ENCODE measurements at places on chromosomes 7 and 10. TPM values are rescaled to one million over a fixed set of nuclear protein-coding genes. Genes with fewer than 3 reads are reported as not detected.

LGI1 gene
- polyA plus RNA-seq = 2.1 TPM

PPP1R17 gene
- 8.8 TPM for polyA plus RNA-seq

ZPBP gene
- polyA plus RNA-seq = not detected

CDC14C gene
- polyA plus RNA-seq = not detected

HOXA5 gene
- not detected for polyA plus RNA-seq

CALD1 gene
- polyA plus RNA-seq = 8.0 TPM

C7orf57 gene
- not detected for polyA plus RNA-seq

UCMA gene
- not detected for polyA plus RNA-seq

MYL10 gene
- polyA plus RNA-seq = not detected

CCL26 gene
- polyA plus RNA-seq = not detected

ITIH5 gene
- polyA plus RNA-seq = 0.28 TPM

LBX1 gene
- not detected for polyA plus RNA-seq

EIF5AL1 gene
- 0.08 TPM for polyA plus RNA-seq

MBLAC1 gene
- 6.4 TPM for polyA plus RNA-seq

RINT1 gene
- polyA plus RNA-seq = 12.9 TPM

SLC26A5 gene
- not detected for polyA plus RNA-seq

FAM25G gene
- polyA plus RNA-seq = not detected

CTTNBP2 gene
- 53.5 TPM for polyA plus RNA-seq

GJD4 gene
- polyA plus RNA-seq = not detected

MICALL2 gene
- polyA plus RNA-seq = 12.8 TPM

AKR1C2 gene
- 170 TPM for polyA plus RNA-seq

CLEC2L gene
- 17.8 TPM for polyA plus RNA-seq

SPDYE16 gene
- 0.81 TPM for polyA plus RNA-seq

PDCD4 gene
- 53.1 TPM for polyA plus RNA-seq

CYP2C19 gene
- polyA plus RNA-seq = 0.16 TPM

ALDH18A1 gene
- polyA plus RNA-seq = 59.1 TPM

IDI2 gene
- 0.24 TPM for polyA plus RNA-seq

CTNNA3 gene
- 0.06 TPM for polyA plus RNA-seq

All from neural cell (in vitro differentiated cells).